ENCODE measurements at places on chromosomes 4 and X.

DNA sequence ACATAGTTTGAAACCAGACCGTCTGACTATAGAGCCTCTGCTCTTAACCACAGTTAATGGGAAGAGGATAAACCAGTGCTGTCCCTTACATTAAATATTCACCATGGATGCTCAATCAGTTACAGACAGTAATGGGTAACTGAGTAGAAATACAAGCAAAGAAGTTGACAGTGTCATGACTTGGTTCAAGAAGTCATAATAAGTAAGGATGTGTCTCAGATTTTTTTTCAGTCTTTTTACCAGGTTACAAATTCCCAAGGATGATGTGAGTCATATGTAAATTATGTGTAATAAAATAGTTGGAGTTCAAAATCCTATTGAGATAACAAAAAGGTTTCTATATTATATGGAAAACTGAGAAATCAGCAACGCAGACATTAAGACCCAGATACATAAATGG is 31.1 kb downstream of the ZCCHC4 start:
- DNase-seq = no peak

DNA sequence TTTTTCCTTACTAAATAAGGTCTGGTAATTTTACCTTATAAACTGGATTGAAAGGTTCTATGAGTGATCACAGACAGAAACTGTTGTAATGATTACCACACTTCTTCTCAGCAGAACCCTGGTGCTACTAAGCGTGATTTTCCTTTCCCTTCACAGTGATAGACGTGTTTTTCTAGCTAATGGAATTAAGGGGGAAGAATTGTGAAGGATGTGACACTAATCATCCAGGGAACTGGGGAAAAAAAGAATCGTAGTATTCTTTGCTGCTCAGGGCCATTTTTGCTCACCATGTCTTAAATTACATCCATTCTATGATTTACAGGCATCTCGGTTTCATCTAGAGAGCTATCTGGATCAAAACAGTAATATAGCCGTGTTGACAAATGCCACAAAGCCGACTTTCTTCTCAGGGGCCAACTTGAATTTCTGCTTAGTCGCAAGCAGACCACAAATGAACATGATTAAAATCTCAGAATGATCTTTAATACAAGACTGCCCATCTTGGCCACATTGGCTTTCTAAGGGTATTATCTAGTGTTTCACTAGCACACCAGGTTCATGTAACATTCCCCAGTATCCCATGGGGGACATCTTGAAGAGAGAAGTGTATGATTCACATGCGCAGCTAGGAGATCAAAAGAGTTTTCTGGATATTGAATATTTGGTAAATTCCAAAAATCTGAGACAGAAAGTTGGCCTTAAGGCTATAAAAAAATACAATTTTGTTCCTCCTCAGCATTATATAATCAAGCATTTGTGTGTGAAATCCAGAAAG is 154.0 kb downstream of the UGT8 start:
- no peak for DNase-seq

- no peak for DNase-seq
Measured at GRCh38 chrX:22203186-22203585, 69.5 kb upstream of the CBLL2 start.

- DNase-seq = no peak
Measured at GRCh38 chrX:155876704-155877103, 4.4 kb upstream of the VAMP7 start.

GRCh38 chr4:100117750-100118149 is 72.5 kb downstream of the DDIT4L start:
- DNase-seq = no peak

DNA sequence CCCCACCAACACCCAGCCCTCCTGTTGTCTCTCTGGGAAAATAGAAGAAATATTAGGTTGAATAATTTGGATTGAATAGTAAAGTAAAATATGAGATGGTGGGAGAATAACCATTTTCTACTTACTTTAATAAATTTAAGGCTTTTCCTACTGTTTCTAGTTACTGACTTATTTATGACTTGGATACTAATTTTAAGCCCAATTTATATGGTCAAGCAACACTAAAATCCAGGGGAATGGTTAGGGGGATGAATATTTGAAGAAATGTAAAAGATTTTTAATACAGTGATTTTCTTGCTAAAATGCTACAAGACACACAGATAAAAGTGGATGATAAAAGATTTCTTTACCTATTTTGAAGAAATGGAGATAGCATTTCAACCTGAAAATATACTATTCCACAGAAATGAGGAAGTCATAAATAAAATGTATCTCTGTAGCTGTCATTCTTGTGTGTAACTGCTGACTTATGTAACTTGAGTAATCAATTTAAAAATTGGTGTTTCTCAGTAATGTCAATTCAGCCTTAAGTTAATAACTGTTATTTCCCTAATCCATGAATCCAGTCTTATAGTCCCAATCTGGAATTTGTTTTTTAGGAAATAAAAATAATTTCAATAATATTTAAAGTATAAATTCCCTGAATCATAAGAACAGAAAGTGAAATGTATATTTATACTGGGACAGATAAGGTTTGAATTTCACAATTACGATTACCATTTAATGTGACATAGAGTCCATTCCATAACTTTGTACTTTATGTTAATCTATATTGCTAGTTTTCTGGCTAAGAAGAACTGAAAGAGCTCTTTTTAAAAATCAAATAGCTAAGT is 24.3 kb upstream of the IL2 start:
- no peak for DNase-seq

DNA sequence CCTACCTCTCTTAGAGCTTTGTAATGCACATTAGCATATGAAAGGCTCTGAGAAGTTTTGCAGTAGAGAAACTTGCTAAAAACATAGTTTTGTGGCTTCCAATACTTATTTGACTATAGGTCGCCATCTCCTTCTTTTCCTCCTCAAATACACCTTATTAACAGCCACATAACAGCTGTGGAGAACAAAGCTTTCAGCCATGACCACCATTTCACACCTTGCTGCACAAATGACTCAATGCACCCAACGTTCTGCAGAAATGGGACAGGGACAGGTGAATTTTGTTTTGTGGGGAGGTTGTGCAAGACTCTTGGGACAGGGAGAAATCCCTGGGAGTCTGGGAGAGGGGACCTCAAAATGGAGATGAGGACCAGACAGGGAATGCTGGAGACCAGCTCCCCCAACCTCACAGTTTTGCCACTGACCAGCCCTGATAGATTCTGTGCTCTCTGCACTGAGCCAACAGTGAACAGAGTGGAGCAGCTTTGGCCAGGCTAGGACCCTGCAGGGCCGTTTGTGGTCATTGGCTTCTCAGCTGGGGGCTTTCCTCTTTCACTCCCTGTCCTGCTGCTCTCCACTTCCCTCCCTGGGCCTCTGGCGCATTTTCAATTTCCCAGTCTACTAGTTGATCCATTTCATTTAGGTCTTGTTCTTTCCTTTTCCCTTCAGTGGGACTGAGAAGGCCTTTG is 16.6 kb downstream of the FRMPD3 start:
- no peak for DNase-seq

DNA sequence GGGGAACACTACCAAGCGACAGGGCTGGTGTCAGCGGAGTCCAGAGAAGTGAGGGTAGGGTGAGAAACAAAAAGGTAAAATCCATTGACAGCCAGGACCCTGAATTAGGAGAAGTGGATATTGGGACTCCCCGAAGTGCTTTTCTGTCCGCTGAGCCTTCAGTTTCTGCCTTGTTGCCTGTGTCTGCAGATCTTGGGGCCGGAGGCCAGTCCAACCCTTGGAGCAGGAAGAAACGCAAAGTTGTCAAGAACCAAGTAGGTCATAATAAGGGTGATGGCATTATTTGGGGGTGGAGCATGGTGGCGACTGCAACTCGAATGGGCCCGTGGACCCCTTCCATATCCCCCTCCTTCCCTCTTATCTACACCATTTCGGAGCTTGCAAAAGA is 1.0 kb downstream of the ARMCX1 start:
- no peak for DNase-seq

DNA sequence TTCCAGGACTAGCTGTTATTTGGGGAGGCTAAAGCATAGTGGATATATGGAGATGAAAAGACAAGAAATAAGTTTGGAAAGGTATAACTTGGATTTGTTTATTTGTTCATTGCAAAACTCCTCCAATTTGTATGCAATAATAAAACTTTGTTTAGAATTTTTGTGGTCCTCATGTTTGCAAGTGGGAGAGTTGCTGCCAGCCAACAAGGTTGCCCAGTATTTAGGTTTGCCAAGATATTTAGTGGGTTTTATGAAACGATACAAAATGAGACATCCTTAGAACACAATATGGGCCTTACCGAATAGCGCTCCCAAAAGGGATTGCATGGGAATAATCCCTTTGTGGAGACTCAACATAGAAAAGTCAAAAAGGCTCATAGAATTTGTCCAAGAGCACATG is 162.1 kb downstream of the INPP4B start:
- no peak for DNase-seq

DNA sequence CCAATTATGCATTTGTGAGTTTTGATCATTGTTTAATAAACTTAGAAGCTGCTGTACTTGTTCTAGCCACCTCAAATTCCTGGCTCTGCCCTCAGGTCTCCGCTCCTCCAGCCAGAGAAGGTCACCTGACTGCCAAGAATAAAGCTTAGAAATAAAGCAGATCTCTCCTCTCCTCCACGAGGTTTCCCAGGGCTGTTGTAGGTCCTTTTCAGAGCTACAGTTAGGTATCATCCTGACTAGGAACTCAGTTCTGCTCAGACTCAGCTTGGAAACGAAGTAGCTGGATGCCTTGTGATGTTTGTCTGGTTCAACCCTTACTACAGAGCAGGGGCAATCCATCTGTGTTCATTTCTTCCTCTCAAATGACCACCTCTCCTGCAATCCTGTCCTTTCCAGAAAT is 79.1 kb upstream of the RAPGEF2 start:
- no peak for DNase-seq

DNA sequence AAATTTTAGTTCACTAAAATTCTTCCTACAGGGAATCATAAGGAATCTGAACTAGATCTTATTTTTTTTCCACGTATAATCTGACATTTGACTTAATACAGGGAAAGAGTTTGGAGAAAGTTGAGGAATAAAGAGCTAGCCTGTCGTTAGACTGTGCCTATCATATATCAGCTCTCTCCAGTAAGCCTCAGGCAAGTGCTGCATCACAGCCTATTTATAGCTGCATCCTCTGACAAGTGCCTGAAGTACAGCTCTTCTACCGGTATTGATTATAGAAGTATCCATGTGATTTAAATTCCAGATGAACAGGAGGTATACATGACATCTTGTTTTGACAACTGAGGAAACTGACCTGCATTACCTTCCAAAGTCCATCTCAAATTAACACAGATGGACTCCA is 248.9 kb downstream of the TLL1 start:
- DNase-seq = no peak

- no peak for DNase-seq
Measured at GRCh38 chrX:39764441-39764914, 333.3 kb downstream of the BCOR start.

DNA sequence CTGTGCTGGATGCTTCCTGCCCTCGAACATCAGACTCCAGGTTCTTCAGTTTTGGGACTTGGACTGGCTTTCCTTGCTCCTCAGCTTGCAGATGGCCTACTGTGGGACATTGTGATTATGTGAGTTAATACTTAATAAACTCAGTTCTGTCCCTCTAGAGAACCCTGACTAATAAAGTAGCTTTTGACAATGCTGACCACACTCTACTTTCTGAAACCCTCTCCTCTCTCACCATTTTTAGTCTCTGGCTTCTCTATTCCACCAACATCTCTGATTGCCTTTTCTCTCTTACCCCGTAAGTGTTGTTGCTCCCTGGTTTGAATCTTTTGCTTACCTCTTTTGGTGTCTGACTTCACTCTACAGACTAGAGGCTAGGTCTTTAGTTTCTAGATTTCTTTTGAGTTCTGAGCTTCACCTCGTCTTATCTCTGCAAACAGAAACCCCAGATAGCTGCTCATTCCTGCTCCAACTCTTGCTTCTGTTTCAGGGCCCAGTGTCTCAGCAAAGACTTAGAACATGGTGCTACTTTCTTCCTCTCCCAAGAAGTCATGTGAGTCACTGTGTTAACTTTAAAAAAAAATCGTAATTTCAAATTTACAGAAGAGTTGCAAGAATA is 11.4 kb downstream of the TMSB4X start:
- DNase-seq = no peak

DNA sequence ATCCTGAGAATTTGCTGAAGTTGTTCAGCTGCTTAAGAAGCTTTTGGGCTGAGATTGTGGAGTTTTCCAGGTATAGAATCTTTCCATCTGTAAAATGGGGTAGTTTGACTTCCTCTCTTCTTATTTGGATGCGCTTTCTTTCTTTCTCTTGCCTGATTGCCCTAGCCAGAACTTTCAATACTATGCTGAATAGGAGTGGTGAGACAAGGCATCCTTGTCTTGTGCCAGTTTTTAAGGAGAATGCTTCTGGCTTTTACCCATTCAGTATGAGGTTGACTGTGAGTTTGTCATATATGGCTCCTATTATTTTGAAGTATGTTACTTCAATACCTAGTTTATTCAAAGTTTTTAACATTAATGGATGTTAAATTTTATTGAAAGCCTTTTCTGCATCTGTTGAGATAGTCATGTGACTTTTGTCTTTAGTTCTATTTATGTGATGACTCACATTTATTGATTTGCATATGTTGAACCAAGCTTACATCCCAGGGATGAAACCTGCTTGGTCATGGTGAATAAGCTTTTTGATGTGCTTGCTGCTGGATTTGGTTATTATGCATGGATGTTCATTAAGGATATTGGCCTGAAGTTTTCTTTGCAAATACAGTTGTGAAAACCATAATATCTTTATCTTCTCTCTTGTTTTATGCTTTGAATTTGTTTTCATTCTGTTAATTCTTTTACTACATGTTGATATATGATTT is 573.8 kb upstream of the NDST4 start:
- no peak for DNase-seq

DNA sequence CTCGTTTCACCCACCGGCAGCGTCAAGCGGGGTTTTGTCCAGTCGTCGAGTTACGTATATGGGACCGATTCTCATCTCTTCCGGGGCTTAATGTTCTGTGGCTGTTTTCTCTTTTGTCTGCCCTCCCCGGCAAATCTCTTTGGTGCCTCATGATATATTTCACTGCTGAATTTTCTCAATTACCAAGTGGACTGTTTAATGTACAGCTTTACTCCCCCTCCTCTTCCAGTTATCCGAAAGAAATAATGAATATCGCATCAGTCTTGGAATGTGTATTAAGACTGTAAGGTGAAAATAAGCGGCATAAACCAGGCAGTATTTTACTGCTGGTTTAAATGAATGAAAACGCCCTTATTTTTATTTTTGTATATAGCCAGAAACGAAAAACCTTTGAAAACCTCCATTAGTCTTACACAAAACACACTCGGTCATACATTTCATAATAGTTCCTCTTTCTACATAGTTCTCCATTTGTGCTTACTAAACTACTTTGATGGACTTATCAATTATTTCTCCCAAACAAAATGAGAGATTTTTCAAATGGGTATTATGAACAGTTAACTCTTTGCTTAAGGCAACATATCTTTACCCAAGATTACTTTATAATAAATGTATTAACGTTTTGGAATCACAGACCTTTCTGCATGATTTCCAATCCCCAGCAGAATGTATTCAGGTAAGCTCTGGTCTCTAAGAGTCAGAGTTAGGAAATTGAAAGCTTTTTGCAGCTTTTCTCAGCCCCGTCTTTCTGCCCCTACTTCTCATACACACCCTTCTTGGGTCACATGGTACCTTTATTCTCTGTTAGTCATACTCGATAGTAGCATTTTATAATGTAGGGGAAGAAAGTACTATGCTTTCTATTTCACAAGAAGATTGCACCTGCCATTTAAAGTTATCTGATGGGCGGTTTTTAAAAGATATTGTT is 979 bp downstream of the RP2 start:
- no peak for DNase-seq

- no peak for DNase-seq
Measured at GRCh38 chr4:93810340-93810992, 18.1 kb upstream of the ATOH1 start.

- DNase-seq = no peak
Measured at GRCh38 chr4:147855571-147856009, 123.7 kb downstream of the ARHGAP10 start.

Measured in prostate gland (tissue), 2 donors.